ENCODE measurements at places on chromosomes 13 and 19.

DNA sequence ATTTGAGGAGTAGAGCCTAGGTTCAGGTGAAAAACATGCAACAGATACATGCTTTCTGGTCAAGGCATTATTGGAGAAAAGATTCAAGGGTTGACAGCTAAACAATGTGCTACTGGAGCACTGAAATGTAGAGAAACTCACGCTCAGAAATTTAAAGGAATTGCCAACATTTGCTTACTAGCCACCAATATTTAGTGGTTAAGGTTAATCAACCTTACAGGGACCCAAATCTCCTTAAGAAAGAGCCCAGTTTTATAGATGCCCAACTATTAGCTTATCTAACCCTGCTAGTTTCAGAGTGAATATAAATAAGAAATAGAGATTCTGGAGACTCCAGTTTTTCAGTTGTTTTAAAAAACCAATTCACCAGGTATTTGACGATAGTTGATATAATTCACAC lies 203.6 kb downstream of the DACH1 start:
- DNase-seq, result no peak

DNA sequence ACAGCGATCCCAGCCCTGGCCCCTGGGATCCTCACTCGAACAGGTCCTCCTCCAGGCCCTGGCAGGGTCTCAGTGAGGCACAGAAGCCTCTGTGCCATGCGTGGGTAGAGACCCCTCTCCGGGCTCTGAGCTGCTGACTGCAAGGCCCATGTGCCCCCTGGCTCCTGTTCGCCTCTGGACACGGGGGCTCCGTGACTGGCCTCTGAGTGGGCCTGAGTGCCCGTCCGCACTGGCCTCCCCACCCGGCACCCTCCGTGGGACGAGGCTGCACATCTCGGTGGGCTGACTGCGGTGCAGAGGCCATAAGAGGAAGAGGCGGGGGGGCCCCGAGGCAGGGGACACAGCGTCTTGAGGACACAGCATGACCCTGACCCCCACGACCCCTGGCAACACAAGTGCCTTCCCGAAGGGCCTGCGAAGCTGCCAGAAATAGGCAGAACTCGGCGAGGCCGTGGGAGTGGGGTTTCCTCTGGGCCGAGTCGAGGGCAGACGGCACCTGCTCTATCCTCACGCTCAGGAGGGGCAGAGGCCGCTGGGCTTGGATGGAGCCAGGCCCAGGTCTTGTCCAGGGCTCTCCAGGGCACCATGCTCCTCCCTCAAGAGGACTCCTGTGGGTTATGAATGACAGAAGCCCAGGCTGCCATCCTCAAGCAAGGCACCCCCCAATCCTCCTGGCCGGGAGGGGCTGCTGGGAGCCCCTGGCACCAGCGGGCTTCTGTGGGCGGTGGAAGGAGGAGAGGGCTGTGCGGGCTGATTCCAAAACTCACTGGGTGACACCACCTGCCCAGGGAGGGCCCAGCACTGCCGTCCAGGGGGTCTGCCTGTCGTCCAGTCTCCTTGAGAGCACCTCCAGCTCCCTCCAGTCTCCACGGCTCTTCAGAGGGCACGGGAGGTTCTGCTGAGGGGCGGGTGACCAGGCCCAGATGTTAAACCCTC lies 52.6 kb downstream of the RASA3 start:
- DNase-seq, result no peak

GRCh38 chr13:101552786-101553185 lies 100.3 kb downstream of the ITGBL1 start:
- DNase-seq, result no peak

GRCh38 chr19:18768997-18769891 lies 21.9 kb downstream of the COMP start:
- peak; percentile 42 for DNase-seq

GRCh38 chr19:28358633-28359032 lies 854.3 kb downstream of the UQCRFS1 start:
- DNase-seq, result no peak

DNA sequence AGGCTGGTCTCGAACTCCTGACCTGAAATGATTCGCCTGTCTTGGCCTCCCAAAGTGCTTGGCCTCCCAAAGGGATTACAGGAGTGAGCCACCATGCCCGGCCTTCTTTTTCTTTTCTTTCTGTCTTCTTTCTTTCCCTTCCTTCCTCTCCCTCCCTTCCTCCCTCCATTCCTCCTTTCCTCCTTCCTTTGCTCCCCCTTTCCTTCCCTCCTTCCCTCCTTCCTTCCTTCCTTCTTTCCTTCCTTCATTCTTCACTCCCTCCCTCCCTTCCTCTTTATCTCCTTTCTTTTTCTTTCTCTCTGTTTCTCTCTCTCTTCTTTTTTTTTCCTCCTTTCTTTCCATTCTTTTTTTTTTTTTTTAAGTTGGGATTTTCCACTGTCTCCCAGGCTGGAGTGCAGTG lies 12.1 kb downstream of the C3 start:
- DNase-seq, result no peak

- DNase-seq, result no peak
These were observed 597.4 kb upstream of the SLITRK1 start for GRCh38 chr13:84479656-84480055.

GRCh38 chr19:37987356-37988332 lies 80.6 kb downstream of the SIPA1L3 start:
- peak; percentile 61 for DNase-seq

- peak; percentile 66 for DNase-seq
These were observed 33.0 kb upstream of the ADGRE5 start for GRCh38 chr19:14347999-14348889.

DNA sequence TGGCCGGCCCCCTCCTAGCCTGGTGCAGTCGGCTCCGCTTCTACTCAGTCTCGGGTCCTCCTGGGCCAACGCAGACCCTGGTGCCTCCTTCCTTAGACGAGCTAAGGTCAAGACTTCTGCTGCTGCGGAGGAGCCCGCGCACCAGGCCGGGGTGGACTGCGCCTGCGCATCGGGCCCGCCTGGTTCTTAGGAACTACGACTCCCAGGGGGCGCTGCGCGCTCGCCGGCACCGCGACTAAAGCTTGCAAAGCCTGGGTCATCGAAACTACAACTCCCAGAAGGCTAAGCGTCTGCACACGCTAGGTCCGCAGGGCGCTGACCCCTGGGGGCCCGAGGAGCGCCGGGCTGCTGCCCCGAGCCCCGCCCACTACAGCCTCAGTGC lies at the start of gene ZNF835:
TSS of gene ZNF835 (minus strand) at position 145 of the 382 bp plus-strand sequence. CDS start 6,559 bp downstream, outside the sequence.
- no peak for DNase-seq

- DNase-seq, result no peak
These were observed 20.7 kb downstream of the TDRD3 start for GRCh38 chr13:60417734-60418133.

- no peak for DNase-seq
These were observed 71.7 kb upstream of the WASF3 start for GRCh38 chr13:26485786-26486185.

DNA sequence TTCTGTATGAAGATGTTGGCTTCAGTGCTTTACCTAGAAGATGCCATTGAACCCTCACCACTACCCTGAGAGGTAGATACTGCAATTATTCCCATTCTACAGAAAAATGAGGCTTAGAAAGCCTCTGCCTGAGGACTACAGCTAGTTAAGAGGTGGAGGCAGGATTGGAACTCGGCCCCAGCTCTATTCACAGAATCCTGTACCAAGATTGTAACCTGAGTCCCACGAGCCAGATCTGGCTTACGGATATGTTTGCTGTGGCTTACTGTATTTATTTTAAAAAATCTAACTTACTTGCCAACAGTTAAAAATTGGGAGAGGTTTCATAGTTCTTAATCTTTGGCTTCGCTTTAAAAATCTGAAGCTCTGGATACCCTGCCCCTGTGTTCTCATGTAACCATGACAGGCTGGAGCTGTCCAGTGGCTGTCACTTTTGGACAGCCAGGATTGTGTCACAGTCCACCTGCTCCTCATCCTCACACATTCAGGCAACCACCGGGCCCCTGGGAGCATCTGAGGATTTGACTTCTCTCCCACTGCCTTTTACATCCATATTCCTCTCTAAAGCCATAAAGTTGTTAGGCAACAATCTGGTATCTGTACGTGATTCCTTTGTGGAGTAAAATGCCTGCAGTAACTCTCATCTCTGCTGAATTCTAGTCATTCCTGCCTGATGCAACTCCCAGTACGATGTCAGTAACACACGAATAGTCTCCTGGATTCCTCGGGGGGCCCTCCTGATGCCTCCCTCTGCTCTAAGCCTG lies 160.8 kb upstream of the SERP2 start:
- DNase-seq, result no peak

GRCh38 chr13:28299916-28300315 lies 161.6 kb downstream of the PAN3 start:
- no peak for DNase-seq

- DNase-seq, result no peak
These were observed 12.6 kb upstream of the LILRB4 start for GRCh38 chr19:54650108-54650655.

DNA sequence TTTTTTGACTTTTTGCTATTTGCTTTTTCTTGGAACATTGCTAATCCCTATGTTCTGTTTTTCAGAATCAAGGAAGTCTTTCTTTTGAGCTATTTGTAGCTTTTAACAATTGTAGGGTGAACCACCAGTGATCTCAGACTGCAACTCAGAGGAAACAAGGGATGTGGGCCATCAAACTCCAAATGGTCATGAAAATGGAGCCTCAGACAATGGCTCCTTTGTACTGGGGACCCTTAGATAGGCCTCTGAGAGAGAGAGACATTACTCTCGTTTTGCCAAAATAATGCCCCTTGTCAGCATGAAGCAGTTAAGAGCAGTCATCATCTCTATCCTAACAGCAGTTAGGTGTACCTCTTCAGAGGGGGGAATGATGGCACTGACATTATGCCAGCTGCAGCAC lies 56.4 kb upstream of the GJB6 start:
- DNase-seq, result no peak

GRCh38 chr13:51770681-51771417 lies 33.1 kb downstream of the DHRS12 start:
- no peak for DNase-seq

DNA sequence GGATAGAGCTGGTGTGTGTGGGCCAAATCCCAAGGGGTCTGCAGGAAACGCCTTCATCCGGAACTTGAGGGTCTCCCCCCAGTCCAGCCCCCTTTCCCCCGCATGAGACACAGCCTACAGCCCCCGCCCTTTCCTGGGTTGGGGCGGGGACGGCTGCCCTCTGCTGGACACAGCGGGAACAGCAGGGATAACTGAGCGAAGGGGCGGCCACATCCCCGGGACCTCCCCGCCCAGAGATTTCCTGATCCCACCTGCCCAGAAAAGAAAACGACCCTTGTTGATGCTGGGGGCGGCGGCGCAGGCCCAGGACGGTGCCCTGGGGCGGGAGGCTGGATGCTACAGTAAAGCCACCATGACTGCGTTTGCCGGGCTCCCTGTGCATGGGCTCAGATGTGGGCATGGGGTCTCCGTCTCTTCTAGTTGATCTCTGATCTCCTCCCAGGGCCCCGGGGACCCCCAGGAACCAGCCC lies 14.2 kb downstream of the ONECUT3 start:
- no peak for DNase-seq

- no peak for DNase-seq
These were observed 60.0 kb downstream of the ZAR1L start for GRCh38 chr13:32254916-32255723.
